ENCODE measurements at places on chromosomes 2 and 18.

GRCh38 chr2:190636361-190636760 is 12.5 kb upstream of the NAB1 start:
- no peak for DNase-seq

- no peak for DNase-seq
These were observed 8.2 kb downstream of the TTC32 start for GRCh38 chr2:19893520-19894133.

DNA sequence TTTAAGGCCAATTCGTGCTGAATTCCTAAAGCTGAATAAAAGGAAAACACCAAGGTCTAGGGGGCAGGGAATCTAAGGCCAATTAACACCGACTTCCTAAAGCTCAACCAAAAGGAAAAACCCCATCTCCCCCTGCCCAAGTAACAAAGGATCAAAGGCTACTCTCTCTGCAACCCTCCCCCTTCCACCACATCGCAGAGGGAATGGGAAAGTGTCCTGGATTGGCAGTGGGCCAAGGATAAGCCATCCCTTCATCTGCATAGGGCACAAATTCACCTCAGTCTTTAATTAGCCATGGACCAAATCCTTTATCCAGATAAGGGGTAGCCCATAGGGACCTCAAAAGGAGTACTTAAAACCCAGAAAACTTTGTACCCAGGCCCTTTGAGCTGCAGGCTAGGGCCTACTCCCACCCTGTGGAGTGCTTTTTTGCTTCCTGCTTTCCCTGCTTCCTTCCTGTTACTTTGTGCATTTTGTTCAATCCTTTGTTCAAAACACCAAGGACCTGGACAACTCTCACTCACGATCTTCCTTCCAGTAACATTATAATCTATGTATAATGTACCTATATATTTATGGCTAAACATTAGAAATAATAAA is 2119.8 kb upstream of the CELF4 start:
- no peak for DNase-seq

- DNase-seq = no peak
These were observed 307.0 kb upstream of the REG3G start for GRCh38 chr2:78718473-78718872.

DNA sequence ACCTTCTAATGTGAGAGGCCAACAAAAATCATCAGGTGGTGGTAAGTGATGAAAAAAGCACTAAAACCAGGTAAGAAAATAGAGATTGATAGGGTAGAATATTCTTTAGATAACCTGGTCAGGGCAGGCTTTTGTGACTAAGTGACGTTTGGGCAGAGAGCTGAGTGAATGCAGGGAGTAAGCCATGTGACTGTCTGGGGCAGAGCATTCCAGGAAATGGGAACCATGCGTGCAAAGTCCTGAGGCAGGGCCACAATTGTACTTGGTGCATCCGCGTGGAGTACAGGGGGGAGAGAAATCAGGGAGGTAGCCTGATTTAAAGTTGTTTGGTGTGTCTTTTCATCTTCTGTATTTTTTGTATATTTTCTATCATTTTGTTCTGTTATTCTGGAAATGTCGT is 102.5 kb downstream of the LYPD6B start:
- no peak for DNase-seq

DNA sequence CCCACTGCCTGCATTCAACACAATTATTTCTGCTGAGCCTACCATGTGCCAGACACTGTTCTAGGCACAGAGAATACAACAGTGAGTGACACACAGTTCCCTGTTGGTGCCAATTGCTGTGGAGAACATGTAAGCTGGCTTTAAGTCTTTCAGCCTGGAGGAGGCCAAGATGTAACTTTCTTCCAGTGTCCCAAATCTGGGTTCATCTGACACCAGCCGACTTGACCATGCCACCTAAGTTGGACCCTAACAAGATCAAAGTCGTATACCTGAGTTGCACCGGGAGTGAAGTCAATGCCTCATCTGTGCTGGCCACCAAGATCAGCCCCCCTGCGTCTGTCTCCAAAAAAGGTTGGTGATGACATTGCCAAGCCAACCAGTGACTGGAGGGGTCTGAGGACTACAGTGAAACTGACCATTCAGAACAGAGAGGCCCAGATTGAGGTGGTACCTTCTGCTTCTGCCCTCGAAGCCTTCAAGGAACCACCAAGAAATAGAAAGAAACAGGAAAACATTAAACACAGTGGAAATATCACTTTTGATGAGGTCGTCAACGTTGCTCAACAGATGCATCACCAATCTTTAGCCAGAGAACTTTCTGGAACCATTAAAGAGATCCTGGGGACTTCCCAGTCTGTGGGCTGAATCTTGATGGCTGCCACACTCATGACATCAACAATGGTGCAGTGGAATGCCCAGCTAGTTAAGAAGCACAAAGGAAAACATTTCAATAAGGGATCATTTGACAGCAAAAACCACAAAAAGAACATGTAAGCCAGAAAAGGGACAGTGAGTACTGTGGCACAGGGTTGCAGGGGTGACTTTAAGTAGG is 6.3 kb downstream of the TRABD2A start:
- DNase-seq = no peak

DNA sequence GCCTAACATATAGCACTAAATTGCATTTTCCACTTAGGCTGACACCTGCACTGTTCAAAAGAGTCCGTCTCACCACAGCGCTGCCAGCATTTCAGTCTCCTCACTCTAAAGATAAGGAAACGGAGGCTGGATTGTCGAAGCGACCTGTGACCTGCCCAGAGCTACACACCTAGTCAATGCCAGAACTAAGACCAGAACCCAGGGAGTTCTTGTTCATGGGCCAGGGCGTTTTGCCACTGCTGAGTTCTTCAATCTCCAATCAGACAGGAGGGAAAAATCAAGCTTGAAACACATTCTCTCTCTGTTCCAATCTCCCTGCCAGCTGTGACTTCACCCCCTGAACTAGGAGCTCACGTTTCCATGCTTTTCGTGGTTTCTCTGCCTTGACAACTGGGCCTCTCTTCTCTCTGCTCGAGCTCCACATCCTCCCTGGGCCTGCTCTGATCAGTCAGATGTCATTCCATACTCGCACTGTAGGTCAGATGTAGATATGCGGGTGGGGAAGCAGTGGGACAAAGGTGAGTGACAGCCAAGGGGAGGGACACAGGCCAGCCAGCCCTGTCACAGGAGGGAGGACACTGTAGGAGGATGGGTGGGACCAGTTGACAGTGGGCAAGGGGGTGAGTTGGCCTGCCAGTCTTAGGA is 221.1 kb upstream of the SMAD2 start:
- DNase-seq = no peak

DNA sequence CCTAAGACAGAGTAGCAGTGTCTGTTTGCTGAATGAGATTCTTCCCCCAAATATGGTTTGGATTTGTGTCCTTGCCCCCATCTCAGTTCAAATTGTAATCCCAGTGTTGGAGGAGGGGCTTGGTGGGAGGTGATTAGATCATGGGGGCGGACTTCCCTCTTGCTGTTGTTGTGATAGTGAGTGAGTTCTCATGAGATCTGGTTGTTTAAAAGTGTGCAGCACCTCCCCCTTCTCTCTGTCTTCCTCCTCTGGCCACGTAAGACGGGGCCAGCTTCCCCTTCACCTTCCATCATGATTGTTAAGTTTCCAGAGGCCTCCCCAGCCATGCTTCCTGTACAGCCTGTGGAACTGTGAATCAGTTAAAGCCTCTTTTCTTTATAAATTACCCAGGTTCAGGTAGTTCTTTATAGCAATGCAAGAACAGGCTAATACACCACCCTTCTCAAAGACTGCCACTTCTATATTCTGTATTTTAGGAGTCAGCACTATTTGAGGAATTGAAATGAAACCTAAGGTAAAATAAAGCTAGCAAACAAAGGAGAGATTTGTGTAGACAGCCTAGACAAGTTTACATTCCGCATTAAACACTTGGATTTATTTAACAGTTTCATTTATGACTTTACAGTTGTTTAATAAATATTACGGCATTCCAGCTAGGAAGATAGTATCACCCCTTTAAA is 21.6 kb downstream of the FBXO36 start:
- DNase-seq = no peak

DNA sequence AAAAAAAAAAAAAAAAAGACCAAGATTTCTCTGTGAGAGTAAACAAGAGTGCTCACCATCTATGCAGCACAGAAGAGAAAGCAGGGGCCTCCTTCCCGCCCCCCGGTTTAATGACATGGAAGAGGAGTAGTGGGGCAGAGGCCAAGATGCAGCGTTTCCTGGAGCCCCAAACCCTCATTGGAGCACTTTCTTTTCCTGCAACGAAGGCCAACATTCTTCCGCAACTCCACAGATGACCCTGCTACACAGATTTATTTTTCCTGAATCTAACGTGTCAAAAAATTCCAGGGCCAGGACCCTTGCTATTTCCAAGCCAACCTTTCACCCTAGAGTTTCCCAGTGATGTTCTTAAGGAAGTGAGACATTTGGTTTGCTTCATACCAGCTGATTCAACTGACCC is 189.6 kb downstream of the MIB1 start:
- DNase-seq = no peak

DNA sequence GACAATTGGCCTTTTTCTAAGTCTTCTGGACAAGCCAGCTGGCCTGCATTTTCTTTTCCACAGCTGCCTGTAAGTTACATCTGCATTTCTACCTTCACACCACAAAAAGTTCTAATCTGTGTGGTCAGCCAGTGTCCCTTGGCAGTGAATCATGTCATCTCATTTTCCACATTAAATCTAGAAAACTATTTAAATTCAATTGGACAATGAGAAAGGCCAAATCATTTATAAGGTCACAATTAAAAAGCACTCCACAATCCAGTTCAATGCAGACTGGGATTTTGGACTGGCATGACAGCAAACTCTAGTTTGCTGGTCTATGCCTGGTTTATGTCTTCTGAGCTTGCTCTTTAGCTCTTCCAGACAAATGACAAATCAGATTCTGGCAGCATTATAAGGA is 494.2 kb upstream of the SPHKAP start:
- no peak for DNase-seq

DNA sequence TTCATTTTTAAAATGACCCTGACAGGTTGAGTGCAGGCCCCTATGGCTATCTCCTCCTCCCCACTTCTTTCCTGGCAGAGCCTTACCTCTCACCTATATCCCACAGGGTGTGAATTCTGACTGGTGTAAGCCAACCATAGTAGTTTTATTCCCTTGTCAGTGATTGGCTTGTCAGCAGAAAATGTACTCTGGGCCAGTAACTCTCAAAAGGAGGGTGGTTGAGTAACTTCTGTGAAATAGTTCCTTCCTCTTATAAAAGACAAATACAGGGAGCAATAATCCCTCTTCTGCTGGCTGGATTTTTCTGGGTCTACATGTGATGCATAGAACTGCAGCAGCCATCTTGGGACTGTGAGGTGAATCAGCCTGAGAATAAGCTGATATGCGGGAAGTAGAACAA is 83.4 kb downstream of the RAPH1 start:
- DNase-seq = no peak

GRCh38 chr2:1004398-1004797 is 53.7 kb downstream of the SNTG2 start:
- no peak for DNase-seq

DNA sequence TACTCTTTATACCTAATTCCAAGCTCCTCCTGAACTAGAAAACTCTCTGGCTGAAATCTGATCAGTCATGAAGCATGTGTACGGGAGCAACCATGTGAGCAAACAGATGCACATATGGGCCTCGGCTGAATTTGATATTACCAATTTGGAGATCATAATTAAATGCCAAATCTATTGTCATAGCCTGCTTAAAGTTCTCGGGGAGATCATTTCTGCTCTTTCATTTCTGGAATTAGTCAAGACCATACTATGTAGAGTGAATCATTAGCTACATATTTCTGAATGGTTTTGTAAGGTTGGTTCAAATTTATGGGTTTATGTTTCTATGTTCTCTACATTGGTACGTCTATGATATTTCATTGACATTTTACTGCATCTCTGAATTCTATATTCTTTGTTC is 205.5 kb downstream of the UBE2E3 start:
- DNase-seq = no peak

DNA sequence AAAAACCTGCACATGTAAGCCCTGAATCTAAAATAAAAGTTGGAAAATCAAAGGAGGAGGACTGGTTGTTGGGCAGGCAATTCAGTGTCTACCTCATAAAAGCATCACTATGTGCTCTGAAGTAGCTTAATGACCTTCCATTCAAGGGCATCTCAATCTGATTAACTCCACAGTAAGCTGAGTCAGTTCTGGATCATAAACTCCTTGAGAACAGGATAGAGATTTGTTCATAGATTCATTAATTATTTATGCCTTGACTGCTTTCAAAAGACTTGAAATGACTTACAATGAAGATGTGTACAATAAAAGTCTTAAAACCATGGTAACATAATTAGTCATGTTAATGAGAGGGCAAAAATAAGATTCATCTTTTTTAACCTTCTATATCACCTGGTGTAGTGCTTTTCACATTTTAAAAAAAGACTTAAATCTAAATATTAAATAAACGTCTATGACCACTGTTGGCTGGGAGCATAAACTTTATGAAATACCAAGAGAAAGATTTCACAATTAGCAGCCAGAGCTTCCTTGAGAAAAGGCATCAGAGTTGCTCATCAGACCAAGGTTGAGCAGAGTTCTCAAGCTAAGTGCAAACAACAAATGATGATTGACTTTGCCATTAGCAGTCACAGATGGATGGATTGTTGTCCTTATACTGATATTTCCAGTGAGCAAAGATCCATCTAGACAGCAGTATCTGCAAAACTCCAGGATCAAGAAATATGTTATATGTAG is 237.3 kb upstream of the THUMPD2 start:
- DNase-seq = no peak

- DNase-seq = no peak
These were observed 46.3 kb upstream of the CREB1 start for GRCh38 chr2:207483477-207483876.
